ENCODE measurements at places on chromosomes 2 and 18.

- DNase-seq = no peak
These were observed 125.6 kb upstream of the GATA6 start for GRCh38 chr18:22043837-22044236.

GRCh38 chr2:28621172-28622100 is 125.6 kb downstream of the PLB1 start:
- peak; percentile 76 for DNase-seq

DNA sequence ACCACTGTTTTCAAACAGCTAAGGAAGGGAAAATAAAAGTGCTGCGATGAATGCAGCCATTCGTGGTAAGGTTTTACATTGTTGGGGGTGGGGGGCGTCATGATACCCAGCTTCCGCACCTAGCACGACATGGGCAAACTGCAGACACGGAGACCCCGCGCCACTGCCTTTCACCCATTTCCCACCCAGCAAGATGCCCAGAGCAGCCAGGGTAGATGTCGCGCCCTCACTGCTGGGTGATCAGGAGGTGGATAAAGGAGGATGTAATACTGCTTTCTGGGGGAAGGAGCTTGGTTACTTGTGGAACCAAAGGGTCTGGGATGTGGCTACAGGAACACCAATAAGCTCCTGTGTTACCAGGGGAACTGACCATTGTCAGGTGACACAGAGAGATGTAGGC is 138.4 kb downstream of the ZNF516 start:
- DNase-seq = no peak

- no peak for DNase-seq
These were observed 386.6 kb upstream of the SPRED2 start for GRCh38 chr2:65818873-65819451.

DNA sequence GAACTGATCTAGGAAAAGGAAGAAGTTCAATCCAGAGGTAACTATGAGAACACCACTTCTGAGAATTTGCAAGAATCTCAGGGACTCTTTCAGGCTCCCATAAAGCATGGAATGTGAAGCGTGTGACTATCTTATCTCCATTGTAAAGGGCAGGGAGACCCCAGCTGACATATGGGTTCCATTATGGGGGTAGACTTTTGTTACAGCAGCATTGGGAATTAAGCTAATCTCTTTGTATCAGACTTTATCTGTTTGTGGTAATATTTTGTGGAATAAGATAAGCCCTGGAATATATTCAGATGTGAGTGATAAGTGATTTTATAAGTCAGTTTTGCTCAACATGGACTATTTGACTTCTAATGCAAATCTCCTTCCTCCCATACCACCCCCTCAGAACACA is 468.3 kb downstream of the MEIS1 start:
- DNase-seq = no peak

- DNase-seq = no peak
These were observed 573 bp downstream of the WDR7 start for GRCh38 chr18:56651771-56652092.

DNA sequence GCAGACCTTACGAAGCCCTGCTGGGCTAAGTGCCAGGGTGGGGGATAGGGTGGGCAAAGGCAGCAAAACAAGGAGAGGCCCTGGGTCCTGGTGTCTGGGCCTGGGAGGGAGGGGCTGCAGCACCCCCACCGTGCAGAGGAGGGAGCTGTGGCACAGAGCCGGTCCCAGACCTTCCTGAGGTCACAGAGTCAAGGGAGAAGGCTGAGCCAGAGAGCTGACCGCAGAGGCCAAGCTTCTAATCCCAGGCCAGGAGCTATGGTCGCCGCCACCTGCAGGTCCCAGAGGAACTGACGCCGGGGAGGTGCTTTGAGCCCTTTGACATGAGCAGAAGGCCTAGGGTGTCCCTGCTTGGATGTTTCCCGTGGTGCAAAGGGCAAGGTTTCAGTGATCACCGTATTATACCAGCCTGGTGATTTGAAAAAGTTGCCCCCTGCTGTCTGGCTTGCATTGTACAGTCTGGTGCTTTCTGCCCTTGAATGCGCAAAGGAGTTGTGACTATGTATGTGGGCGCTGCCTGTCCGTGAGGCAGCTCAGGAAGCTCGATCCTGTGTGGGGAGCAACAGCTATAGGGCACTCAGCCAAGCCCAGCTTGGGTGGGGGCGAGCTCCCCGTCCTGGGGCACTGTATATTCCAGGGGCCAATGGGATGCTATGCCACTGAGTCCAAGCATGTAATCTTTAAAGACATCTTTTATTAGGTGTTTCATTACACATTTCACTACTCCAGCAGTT is 44.3 kb downstream of the EDAR start:
- no peak for DNase-seq

GRCh38 chr2:51165534-51166260 is 133.8 kb upstream of the NRXN1 start:
- no peak for DNase-seq

GRCh38 chr2:37689751-37690150 is 18.3 kb upstream of the CDC42EP3 start:
- no peak for DNase-seq

- no peak for DNase-seq
These were observed 104.9 kb downstream of the TGIF1 start for GRCh38 chr18:3554811-3555427.

DNA sequence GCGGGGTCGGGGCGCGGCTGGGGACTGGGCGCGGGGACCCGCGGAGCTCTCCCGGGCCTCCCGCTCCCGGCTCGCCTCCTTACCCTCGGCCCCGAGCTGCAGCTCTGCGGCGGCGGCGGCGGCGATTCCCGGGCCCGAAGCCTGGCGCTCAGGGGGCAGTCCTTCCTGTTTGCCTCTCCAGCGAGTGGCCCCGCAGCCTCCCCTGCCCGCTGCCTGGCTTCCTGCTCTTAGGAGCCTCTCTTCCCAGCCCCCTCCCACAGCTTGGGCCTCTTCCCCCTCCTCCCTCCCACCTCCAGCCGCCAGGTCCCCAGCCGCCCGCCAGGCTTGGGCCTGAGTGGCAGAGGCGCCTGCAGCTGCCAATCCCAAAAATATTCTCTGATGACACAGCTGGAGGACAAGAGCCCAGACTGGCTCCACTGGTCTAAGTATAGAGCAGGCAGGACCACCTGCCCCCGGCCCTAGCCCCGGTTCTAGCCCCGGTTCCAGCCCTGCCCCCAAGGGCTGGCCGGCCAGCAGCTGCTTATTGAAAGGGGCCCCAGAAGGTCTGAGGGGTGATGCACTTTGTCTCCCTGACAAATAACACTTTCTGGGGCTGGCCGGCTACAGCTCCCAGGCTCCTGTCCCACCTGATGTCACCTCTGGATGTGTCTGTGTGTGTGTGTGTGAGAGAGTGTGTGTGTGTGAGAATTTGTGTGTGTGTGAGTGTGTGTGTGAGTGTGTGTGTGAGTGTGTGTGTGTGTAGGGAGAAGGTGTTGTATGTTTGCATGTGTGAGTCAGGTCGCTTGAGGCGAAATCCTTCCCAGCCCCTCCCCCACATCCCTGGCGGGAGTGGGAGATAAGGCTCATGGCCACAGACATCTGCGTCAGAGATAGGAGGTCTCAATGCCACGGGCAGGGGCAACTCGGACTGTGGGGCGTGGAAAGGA is at the start of gene OBSL1:
Gene OBSL1 (minus strand): TSS at position 229 of the 926 bp plus-strand sequence. CDS start 307 bp downstream, outside the sequence.
- DNase-seq = peak; percentile 79

GRCh38 chr2:217709478-217710210 is 293.2 kb downstream of the TNS1 start:
- no peak for DNase-seq

GRCh38 chr2:16167451-16167861 is 227.1 kb downstream of the MYCN start:
- no peak for DNase-seq

- DNase-seq = no peak
These were observed 15.5 kb downstream of the CENPA start for GRCh38 chr2:26801328-26801727.

GRCh38 chr2:120425014-120425413 is 79.1 kb downstream of the INHBB start:
- no peak for DNase-seq

DNA sequence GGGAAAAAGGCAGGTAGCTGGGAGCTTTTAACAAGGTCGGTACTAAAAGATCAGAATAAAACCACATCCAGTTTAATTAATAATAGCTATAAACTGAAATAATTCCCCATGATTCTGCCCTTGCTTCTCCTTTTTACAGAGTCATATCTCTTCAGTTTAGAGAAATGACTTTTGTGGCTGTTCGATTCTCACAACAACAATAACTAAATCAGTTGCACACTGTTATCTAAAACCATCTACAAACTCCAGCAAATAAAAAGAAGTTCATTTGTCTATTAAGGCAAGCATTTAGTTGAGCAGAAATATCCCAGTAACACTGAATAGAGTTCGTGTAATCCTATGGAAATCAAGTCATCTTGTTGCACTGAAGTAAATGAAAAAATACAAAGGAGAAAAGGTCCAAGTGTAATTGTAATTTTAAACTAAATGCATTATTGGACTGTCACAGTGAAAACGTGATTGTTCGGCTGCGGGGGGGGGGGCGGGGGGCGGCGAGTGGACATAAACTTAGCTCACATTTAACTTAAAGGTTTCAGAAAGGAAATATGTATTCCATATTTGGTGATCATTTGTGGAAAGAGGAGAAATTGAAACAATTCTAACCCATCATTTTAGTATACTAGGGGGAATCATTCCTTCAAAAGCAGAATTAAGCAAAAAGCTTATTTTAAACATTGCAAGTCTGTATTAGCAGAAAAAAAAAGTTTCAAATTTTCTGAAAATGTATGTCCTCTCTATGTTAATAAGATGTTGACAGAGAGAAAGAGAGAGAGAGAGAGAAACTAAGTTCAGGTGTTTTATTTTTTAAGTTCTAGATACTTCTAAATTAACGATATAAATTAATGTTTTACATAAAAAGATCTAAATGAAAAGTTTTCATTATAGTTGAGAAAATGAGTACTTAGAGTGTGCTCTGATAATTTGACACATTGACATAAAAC is 144.5 kb downstream of the MEIS1 start:
- no peak for DNase-seq

- no peak for DNase-seq
These were observed 670.3 kb downstream of the NR4A2 start for GRCh38 chr2:155662224-155662623.

DNA sequence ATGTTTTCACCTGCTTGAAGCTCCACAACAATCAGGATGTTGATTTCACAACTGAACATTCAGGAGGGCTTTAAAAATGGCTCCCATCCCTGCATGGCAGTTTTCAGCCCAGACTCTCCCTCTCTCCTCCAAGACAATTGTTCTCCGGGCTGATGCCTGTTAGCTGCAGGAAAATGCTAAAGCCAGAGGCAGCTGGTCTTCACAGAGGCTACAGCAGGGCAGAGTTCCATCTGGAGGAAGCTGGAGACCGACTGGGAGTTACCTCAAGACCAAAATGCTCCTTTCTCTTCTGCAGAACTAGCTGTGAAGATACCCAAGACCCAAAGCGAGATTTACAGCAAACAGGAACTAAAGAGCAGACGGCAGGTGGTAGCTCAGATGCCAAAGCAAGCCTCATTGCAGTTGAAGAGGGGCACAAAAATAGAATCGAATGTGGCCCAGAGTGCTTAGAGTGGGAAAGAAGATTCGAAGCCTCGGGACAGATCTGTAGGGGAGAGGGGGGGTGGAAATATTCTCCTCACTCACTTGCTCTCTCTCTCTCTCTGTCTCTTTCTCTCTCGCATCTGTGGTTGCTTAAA is 423.6 kb downstream of the ZNF521 start:
- DNase-seq = no peak

- no peak for DNase-seq
These were observed 456.3 kb downstream of the ZEB2 start for GRCh38 chr2:144063602-144064001.

DNA sequence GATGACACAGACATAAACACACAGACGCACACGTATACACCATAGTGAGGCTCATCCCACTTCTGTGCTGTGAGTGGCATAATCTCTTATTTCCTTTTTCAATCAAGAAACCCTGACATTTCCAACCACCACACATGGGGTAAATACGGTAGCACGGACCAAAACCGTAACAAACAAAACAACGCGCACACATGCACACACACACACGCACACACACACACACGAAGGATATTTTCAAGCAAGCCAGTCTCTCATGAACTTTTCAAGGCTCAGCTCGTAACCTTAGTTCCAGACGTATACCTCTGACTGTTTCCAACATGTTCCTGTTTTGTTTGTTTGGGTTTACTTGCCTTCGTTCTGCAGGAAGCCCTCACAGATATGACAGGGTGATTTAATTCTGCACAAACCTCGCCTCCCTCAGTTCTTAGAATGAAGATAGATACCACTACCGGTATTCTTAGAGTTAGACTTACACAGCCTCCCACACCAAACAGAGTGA is 119.8 kb downstream of the BCL2 start:
- no peak for DNase-seq

- DNase-seq = no peak
These were observed 1095.7 kb downstream of the TSN start for GRCh38 chr2:122851161-122851560.

Data from NCI-H1092 treated with DMSO at 0.1 percent for 48 hours (cell line).